ENCODE measurements at places on chromosomes 4 and X.
A peak's percentile ranks its signal among the peaks of the same experiment; 100 is the strongest.

GRCh38 chr4:67635331-67635730 is 65.6 kb downstream of the UBA6 start:
- no peak for DNase-seq

DNA sequence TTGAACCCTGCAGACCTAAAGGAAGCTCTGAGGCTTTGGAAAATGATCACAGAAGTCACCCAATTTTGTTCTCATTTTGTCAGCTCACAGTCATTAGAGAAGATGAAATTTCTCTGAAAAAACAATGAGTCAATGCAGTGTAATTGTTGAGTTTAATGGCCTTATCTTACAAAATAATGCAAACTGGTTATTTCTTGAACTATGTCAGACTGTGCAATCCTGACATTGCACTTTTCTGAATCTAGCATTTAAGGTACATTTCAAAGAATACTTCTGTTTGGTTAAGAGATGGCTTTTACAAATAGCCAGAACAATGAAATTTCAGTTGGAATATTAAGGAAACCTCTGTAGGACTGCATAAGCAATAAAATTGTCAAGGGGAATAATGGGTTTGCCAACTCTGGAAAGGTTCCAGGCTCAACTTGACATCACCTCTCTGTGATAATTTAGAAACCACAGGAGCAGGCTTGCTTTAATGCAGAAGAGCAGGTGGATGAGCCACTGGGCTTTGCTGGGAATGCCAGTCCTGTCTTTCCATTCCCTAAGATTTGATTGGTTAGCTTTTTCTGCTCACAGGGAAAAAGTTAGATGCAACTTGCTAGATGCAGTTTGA is 222.8 kb downstream of the FRMPD4 start:
- DNase-seq: no peak

GRCh38 chr4:78056265-78057129 is 626 bp upstream of the FRAS1 start:
- peak; percentile 90 for DNase-seq

- peak; percentile 51 for DNase-seq
Measured at GRCh38 chrX:109624641-109625616, at the start of gene KCNE5. Gene KCNE5 (minus strand): TSS chrX:109625172. CDS start chrX:109625020, 152 bp downstream.

GRCh38 chr4:118281611-118282442 is 71.0 kb downstream of the PRSS12 start:
- DNase-seq: peak; percentile 18

GRCh38 chr4:185921583-185922555 is 109.9 kb upstream of the SORBS2 start:
- peak; percentile 19 for DNase-seq

DNA sequence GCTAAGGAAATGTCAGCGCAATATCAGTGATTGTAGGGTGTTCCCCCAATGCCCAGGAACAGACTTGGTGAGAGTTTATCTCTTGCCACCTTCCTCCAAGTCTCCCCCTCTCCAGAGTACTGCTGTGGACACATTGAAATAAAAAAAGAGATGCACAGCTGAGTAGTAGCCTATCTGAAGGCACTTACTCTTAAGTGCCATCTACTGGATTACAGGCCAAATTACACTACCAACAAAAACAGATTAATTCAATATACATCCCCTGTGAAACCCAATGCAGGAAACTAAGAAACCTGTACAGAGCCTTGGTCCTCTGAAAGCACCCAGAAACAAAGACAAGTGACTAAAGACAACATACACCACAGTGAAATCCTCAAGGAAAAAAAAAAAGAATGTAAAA is 460.3 kb downstream of the ZIC3 start:
- DNase-seq: peak; percentile 8

DNA sequence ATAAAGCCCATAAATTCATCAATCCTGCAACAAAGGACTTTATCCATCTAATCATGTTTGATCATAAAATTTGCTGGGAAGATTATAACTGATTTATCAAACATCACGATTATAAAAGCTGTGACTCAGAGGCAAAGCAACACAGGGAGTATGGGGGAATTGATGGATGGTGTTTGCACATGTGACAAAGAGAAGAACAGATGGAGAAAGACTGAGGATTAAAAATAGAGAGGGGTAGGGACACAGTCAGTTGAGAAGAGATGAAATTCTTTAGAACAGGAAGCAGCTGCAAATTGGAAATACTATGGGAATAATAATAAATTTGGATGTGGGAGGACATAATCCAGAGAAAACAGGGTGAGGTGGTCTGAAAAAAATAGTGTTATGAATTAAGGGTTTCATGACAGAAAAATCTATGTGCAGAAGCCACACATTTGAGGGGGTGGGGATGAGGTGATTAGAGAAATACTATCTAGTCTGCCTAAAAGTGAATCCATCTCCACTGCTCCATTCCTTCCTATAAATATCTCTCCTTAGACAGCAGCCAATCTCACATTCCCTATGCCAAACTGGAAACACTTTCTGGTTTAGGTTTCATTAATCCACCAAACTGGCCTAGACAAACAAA is 6.2 kb downstream of the PRR32 start:
- no peak for DNase-seq

GRCh38 chr4:41693629-41694028 is 54.9 kb downstream of the PHOX2B start:
- peak; percentile 52 for DNase-seq
